ENCODE measurements at places on chromosomes 16 and 17.

- DNase-seq, result no peak
Measured at GRCh38 chr17:1030684-1031532, 34.0 kb downstream of the TIMM22 start.

DNA sequence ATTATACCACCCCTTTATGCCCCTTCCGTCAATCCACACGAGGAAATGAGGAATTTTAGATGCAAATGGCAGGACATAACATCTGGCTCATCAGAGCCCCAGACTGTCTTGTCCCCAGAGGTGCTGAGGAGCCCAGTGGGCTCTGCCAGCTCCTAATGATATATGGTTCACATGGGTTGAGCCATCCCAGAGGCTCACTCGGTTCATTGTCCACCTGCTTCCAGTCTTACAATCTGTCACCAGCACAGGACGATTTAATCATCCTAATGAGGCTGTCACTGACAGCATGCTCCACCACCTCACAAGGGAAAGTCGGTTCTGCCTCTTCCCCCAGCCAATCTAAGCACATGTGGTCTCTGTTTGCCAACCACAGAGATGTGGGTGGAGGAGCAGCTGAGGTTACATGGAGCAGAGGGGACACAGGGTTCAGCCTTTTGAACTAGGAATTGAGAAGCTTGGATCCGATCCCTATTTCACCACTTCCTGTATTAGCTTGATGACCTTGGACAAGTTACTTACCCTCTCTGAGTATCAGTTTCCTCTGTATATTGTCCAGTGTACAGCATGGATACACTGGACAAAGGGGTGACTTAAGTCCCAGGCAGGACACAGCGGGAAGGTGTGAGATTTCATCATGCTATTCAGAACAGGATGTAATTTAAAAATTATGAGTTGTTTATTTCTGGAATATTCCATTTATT is 27.0 kb upstream of the DHX8 start:
- DNase-seq, result no peak

DNA sequence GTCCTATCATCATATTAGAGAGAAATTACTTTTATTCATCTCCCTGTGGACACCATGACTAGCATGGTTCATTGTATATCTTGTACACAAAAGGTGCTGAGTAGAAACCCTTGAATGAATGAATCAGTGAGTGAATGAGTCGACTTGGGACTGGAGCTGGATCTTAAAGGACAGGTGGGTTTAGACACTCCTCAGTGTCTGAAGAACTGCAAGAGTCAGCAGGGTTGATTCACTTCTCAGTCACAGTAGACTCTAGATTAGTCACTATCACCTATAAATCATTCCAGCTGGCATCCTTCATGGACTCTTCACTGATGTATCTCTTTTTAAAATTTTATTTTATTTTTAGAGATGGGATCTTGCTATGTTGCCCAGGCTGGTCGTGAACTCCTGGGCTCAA is 30.1 kb upstream of the PMFBP1 start:
- DNase-seq, result no peak

GRCh38 chr17:28612936-28613872 is 781 bp downstream of the RSKR start:
- no peak for DNase-seq

GRCh38 chr17:27477050-27477888 is 21.0 kb downstream of the KSR1 start:
- DNase-seq, result no peak

DNA sequence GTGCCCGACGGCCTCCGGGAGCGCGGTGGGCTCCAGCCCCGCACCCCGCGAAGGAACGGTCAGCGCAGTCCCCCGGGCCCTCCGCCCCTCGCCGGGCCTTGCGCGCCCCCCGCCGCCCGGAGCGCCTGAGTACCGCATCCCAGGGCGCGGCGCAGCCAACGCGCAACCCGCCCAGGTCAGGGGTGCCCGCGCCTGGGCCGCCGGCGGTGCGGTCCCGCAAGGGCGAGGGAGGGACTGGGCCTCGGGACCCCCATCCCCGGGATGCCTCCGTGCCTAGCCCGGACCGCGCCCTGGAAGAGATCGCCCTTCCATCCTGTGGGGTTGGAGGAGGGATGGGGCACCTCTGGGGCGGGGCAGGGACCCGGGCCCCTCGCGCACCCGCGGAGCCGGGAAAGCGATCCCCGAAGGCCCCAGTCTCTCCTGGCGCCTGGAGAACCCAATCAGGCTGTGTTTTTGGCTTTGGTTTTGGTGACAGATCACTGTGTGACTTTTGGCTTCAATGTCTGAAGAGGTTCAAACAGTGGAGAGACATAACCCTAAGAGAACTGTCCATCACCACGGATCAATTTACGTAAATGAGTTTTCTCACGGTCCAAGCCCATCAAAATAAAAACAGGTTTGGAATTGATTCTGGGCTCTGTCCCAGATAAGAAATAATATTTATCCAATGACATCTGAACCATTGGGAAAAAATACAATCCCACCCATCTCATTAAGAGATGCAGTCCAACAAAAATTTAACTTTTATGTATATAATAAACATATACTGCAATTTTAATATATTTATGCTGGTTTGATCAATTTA is 17.8 kb downstream of the ENPP7 start:
- DNase-seq, result no peak

DNA sequence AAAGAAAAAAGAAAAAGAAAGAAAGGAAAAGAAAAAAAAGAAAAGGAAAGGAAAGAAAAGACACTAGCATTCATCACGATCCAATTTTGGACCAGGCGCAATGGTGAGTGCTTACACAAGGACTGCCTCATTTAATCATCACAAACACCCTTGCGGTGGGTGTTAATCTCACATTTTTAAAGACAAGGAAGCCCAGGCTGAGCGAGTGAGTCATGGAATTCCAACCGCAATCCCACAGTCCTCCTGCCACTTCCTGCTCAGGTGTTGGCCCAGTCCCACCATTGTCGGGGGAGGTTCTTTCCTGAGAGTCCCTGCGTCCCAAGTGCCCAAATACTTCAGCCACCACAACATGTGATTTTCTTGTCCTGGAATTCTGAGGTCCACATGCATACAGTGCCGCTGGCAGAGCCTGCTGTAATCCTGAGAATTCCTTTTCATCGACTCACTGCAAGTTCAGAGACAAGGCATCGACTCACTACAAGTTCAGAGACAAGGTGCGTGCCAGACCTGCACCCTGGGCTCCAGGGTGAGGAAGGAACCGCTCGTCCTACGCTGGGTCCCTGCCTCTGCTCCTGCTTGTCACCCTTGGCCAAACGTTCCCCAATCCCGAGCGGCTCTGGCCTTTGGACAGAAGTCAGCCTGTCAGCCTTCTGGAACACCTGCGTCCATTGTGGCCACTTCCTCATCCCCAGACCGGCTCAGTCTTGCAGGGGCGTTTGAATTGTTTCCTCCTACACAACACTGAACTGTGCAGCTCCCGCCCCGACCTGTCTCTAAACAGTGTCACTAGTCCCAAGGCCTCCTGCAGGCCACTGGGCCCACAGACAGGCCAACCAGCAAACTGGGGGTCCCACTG is 5.8 kb downstream of the ZG16B start:
- DNase-seq, result no peak
